ENCODE measurements at places on chromosomes 4 and X.

DNA sequence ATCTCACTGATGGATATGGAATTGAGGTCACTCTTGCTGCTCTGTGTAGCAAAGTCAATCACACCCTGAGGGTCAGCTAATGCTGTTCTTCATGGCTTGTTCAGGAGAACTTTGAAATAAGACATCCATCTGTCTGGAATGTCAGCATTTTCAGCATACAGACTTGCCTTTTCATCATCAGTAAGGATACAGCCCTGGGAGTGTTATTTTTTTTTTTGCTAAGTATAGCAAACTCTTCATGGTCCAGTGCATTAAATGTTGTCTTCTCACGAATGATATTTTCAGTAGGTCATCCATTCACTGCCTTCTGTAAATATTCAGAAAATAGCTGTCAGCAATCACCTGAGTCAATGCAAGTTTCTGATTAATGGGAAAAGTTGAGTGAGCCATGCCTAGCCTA, 268.8 kb upstream of the SMIM31 start:
- no peak for DNase-seq

GRCh38 chr4:182537031-182537795, 294.0 kb downstream of the TENM3 start:
- DNase-seq = no peak

- DNase-seq = no peak
These were observed 309.5 kb upstream of the CPXCR1 start for GRCh38 chrX:88437563-88437962.

GRCh38 chrX:70449457-70449966, 4.9 kb downstream of the DLG3 start:
- no peak for DNase-seq

DNA sequence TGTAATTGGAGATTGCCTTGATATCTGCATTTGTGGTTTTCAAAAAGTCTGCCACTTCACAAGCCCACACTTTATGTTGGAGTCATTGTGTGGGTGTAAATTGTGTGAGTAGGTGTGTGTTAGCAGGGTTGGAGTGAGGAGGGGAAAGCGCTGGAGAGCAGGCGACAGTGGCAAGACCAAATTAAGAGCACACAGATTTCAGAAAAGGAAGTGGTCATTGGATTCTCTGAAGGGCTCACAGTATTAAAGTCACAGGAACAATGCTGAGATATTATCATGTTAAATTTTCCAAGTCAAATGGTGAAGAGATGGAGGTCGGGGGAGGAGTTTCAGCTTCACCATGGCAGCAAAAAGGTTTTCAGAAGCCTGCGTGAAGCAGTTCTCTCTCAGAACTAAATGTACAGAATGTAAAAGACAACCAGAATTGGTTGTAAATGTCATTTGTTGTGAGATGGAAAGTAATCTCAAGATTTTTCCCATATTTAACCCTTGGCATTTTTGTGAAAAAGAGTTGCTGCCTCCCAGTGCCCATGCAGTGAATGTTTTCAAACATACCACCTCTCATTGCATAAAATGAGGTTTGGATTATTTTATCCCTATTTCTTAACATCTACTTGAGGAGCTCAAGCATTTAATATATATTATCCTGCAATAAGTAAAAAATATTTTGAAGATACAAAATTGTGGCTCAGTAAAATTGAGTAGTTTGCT, 265.9 kb downstream of the ZNF674 start:
- no peak for DNase-seq

GRCh38 chr4:2948895-2949781, 14.1 kb downstream of the NOP14 start:
- peak; percentile 43 for DNase-seq

- DNase-seq = no peak
These were observed 2.1 kb downstream of the SLC6A8 start for GRCh38 chrX:153689654-153690465.

- DNase-seq = no peak
These were observed 10.2 kb downstream of the VEGFD start for GRCh38 chrX:15373976-15374375.

DNA sequence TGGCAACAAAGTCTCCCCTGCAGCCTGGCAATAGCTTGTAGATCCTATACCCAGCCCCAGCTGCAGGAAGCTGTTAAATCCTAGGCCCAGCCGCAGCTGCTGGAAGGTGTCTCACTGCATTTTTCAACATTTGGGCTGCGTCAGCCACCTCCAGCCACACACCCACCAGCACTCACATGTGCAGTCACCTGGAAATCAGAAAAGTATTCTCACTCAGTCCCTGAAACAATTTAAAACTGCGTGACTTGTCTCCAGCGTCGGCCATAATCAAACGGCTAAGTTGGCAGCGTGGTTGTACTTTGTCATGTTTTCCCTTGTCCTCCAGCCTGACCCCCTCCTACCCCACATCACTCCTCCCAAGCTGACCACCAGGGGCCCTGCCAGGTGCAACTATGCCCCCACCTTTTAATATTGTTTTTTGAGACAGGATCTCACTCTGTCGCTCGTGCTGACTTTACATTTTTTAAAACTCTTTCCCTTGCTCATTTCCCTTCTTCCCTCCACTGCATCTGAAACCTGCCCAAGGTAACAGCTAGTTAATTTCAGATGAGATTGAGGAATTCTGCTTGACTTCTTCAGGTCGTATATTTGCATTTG, 97.2 kb upstream of the FRG1 start:
- no peak for DNase-seq

DNA sequence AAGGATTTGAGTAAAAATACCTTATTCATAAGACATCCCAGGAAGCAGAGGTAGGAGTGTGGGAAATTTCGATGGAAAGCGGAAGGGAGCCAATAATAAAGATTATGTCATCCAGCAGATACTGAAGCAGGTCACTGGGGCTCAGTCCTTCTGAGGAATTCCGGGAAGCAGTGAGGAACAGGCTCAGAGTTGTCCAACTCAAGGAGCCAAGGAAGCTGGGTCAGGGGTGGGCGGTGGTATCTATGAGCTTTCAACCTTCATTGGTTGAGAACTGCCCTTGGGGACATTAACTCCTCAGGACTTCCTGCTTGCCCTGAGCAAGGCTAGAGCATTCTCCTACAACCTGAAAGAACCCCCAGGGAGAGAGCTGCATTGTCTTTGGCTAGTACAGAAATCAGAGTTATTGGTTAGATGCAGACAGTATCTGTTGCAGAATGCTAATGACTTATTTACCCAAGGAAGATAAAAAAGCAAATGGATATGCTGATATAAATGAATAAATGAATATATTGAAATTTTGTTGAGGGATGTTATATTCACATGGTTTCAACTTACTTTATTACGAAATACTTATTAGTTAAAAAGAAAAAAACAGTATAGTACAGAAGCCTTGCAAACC, 68.2 kb downstream of the DMP1 start:
- no peak for DNase-seq

GRCh38 chr4:88900432-88900831, 156.6 kb downstream of the FAM13A start:
- DNase-seq = no peak

GRCh38 chr4:76012388-76012801, 5.1 kb upstream of the CXCL9 start:
- no peak for DNase-seq

DNA sequence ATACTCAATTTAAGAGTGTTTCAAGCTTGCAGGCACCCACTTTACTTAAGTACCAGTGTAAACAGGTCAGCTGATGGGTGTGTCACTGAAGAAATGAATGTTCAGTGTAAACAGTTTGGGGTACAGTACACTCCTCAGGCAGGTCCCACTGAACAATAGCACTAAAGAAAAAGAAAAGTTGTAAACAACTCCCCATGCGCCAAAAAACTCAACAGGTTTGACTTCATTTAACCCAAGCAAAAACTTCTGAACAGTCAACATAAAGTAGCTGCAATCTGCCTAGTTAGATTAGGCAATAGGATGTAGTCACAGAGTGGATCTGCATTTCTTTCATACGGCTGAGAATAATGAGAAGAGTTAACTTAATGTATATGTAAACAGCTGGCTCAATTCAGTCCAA, 93.2 kb downstream of the FAM13A start:
- no peak for DNase-seq

DNA sequence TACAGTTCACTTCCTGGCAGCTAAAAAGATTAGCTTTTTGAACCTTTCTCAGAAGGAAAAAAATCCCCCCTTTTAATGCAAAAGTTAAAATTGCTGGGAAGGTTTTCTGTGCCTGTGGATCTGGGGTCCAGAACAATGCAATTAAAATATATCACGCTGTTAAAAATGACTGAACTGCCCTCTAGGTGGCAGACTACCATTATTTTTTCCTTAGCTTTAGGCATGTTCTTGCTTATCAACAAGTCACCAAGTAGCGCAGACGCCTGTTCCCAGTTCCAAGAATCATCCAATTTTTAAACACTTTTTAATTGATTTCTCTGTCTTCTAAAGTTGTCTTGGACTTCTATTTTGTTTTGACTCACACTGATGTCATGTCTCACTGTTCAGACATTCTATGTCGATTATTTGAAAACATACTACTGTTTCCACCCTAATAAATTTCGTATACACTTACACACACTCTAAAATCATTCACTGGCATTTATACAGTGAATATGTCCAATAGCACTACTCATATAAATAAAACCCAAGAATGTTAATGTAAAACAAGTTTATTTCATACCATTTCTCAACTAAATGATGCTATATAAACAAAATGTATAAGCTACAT, 661.6 kb downstream of the RAPGEF2 start:
- DNase-seq = peak; percentile 66

GRCh38 chr4:104772849-104773248, 278.2 kb upstream of the CXXC4 start:
- DNase-seq = no peak

- no peak for DNase-seq
These were observed 399.2 kb upstream of the GRID2 start for GRCh38 chr4:91904556-91904955.

- no peak for DNase-seq
These were observed 7.9 kb downstream of the NDNF start for GRCh38 chr4:121064482-121064881.

GRCh38 chr4:75308049-75308448, 206.2 kb downstream of the RCHY1 start:
- DNase-seq = no peak

GRCh38 chr4:15427161-15427560, 672 bp upstream of the C1QTNF7 start:
- no peak for DNase-seq

GRCh38 chr4:41176340-41176739, 38.0 kb downstream of the APBB2 start:
- DNase-seq = no peak

- no peak for DNase-seq
These were observed 74.1 kb downstream of the DOCK11 start for GRCh38 chrX:118569676-118570075.

DNA sequence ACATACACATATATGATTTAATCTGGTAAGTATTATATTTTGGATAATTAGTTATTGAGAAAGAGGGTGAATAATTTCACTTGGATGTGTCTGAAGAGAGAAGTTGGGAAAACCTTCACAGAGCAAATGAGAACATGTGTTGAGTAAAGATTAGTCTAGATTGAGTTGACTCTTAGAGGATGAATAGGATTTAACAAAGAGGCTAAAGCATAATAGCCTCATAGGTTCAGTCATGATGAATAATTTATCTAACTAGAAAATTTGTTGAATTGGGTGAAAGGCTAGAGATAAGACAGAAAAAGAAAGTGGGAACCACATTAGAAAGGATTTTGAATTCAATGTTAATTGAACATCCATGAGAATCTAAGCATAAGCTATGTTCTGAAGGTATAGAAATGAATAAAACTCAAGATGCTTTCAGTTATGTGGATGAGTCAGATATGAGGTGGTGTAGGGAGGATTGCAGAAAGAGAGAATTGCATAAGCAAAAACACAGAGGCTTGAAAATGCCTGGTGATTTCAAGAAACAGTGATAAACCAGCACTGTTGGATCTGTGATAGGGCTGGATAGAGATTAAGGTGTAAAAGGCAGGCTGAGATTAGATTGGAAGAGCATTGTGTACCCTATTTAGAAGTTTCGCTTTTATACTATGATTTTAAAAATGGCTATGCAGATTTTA, 207.6 kb upstream of the NR3C2 start:
- DNase-seq = no peak

- no peak for DNase-seq
These were observed 104.9 kb upstream of the ARMCX2 start for GRCh38 chrX:101764538-101764937.

All from NAMALWA (cell line).